Stimulated activated CD4-positive, alpha-beta T cell treated with anti-CD3 and anti-CD28 coated beads, TNF-alpha, amount 100 ng/mL, for 4 hours (primary cell): ENCODE measurements at places on chromosomes 5 and 9.

DNA sequence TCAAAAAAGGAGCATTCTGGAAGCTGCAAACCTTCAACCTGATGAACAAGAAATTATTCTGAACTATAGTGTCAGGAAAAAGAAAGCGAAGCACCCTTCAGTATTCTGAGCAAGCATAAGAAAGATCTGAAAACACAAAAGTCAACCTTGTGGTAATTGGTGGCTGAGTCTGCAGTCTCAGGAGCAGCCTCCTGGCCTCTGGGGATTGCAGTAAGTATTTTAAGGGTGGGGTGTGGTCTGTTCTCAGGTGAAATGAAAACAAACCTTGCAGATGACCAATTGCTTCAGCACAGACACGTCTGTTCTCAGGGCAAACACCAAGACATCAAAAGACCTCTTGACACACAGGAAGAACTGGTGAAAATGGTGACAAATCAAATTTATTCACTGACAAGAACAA is 147.8 kb upstream of the RAPGEF1 start:
- no peak for DNase-seq

- no peak for DNase-seq
These were observed 7.3 kb downstream of the PAPPA start for GRCh38 chr9:116160676-116161571.

- no peak for DNase-seq
These were observed at the start of gene SYK for GRCh38 chr9:90801241-90801972. Gene SYK, plus strand, starts transcription at chr9:90801819. Its CDS starts 42,080 bp downstream, at chr9:90843899.

DNA sequence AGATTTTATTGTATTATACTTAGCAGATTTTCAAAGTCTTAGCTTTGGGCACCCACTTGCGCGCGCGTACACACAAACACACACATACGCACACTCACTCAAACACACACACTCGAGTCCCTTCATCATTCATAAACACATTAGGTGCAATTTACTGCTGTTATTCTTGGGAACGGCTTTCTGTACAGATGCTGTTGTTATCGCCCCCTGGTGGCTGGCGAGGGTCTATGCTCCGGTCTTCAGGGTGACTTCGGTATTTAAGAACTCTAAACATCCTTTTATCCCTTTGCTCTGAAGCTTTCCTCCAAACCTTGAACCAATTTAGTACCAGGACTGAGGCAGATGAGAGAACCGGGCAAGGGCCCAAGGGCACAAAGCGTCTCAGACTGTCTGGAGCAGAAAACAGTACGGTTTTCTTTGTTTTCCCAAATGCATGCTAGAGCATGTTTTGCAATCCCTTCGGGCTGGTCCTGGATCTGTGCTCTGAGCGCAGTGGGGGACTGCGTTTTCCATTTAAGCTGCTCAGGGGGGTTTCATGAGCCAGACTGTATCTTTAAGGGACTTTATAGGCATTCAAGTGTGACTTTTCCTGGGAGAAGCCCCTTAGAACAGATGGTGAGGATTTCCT is 1.7 kb upstream of the SLIT3 start:
- DNase-seq, result peak; percentile 10

GRCh38 chr5:31781772-31782171 is 142.8 kb downstream of the PDZD2 start:
- DNase-seq, result no peak

GRCh38 chr5:120140501-120140900 is 323.6 kb upstream of the PRR16 start:
- DNase-seq, result no peak

DNA sequence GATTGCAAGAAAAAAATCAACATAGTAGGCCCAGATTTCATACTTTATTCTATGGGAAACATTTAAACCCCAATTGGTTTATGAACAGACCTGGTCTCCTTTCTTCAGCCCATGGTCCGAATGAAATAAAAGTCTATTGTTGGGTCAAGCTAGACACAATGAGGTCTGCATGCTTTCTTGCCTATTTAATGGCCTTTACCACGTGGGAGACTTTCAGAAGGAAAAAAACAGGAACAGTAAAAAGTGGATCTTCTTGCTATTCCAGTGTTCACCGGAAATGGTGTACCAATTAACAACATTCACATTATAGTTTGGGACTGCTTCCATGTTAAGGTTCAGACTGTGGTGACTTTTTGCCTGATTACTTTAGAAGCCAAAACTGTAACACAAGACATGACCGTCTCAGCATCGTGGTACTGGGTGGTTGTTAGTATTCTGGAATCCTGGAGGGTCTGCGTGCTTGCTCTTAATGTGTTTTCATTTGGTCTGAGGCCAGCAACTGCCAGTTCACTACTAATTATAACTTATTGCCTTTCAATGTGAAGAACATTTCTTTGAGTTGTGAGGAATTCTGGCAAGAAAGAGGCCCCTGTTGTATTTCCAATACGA is 85.4 kb upstream of the PRRC1 start:
- DNase-seq, result no peak

- DNase-seq, result no peak
These were observed 21.3 kb upstream of the MEGF9 start for GRCh38 chr9:120735415-120736126.

- DNase-seq, result no peak
These were observed 252.5 kb downstream of the NNT start for GRCh38 chr5:43855452-43855851.

DNA sequence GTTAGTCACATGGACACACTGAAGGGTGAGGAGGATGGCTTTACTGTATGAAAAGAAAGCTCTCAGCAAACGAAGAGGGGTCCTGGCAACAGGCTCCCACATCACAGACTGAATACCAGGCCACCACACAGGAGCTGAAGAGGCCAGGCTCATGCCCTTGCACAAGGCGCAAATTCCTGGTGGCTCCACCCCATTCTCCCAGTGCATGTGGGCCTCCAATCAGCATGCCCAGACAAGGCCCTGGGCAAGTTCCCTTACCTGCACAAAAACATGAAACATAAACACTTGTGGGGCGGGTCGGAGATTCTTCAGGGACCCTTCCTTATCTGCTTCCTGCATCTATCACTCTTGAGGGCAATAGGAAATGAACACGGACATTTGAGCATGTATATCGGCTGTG is 935.8 kb upstream of the EDIL3 start:
- no peak for DNase-seq

DNA sequence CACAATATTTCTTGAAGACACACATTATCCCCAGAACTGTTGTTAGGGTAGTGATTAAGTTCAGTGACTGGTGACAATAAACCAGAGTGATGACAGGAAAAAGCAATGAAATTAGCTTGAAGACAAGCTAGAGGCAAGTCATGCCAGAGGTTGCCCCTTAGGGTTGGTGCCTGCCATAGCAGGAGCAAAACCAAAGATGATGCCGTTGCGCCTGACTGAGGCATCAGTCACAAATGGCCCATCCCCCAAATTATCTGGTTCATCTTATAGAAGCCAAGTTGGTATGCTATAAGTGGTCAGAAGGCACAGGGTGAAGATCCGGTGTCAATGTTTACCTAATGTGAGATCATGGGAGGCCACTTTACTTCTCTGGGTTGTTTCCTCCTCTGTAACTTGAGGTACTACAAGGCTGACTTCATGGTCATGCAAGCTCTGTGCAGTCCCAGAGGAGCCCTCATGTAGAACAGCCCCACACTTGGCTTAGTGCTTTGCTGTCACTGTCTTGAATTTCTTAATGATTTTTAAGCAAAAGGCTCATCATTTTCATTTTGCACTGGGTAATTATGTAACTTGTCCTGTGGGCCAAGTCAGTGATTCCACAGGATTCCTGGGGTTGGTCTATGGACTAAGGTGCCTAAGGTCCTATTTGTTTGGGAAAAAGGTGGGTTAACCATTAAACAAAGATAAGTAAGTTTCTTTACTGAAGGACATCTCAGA is 211.3 kb downstream of the MAN2A1 start:
- no peak for DNase-seq

- no peak for DNase-seq
These were observed 45.0 kb upstream of the NR5A1 start for GRCh38 chr9:124552273-124552605.

DNA sequence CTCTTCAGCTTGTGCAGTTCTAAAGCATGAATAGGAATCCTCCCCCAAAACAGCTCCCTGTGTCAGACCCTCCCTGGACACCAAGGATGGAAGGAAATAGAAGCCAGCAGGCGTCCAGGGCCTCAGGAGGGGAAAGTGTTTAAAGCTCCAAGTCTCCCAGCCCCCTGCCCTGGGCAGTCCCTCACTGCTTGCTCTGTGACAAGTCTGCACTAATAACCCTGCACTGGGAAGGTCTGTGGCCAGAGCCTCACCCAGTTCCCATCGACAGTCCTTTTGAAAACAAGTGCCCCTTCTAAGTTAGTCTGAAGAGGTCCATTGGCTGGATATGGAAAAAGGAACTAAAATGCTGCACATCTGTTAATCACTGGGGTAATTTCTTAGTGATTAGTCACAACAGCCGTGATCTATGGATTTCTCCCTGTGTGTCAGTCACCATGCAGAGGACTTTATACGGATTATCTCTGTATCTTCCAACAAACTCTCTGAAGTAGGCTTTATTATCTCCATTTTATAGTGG is 195.3 kb downstream of the FBXL7 start:
- DNase-seq, result no peak

DNA sequence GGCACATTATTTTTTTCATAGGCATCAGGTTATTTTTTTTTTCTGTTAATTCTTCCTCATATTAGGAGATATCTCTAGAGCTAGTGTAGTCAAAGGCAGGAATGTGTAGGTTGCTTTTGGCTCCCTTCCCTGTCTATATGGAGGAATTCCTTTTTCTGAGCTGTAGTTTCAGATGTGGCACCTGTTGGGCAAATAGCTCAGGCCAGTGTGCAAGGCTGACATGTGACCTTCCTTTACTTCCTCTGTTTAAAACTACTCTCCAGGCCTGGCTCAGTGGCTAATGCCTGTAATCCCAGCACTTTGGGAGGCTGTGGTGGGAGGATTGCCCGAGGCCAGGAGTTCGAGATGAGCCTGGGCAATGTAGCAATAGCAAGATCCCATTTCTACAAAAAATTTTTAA is 40.5 kb upstream of the KIAA1958 start:
- no peak for DNase-seq

DNA sequence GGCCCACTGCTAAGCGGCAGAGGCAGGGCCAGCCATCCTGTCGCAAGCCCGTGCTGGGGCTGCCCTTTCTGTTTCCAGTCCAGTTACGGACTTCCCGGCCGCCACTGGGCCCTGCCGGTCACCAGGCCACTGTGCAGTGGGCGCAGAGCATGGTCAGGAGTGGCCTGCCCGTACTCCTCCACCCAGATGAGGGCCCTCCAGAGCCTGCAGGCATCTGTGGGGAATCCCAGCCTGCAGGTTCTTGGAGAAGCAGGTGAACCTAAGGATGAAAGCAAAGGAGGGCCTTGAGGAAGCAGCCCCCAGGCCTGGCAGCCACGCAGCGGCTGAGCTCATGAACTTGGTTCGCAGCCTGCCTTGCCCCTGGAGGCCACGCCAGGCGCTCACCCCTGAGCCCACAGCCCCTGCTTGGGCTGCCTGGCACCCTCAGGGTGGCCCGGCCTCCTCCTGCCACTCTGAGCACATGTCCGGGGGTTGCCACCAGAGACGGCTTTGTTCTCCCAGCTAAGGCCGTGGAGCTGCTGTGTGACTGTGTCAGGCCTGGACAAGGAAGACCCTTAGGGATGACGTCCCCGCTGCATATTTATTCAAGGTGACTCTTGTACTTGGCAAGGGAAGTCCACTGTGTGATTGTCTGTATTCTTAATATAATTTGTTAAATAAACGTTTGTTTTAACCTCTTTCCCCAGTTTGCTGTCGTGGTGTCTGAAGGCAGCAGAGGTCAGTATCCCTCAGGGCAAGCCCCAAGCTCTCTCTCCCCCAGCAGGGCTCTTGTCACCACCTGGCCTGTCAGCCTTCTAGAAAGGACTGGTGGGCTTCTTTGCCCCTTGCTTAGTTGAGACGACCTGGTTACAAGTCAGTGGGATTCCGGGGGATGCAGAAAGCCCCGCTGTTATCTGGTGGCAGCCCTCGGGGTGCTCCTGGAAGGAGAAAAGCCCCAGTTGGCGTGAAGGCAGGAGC is 107.1 kb upstream of the LMX1B start:
- DNase-seq, result no peak

- DNase-seq, result peak; percentile 68
These were observed 53.2 kb downstream of the USP20 start for GRCh38 chr9:129888293-129889121.

DNA sequence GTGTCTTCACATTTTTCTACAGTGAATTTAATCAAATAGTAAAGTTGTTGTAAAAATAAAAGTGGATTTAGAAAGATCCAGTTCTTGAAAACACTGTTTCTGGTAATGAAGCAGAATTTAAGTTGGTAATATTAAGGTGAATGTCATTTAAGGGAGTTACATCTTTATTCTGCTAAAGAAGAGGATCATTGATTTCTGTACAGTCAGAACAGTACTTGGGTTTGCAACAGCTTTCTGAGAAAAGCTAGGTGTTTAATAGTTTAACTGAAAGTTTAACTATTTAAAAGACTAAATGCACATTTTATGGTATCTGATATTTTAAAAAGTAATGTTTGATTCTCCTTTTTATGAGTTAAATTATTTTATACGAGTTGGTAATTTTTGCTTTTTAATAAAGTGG is 60.4 kb downstream of the MTAP start:
- no peak for DNase-seq

GRCh38 chr5:180338001-180338707 is 15.0 kb downstream of the GFPT2 start:
- no peak for DNase-seq
